Activated T-helper 17 cell treated with anti-CD3 and anti-CD28 coated beads, Interleukin-2, amount 50 U/mL, for 72 hours (primary cell): ENCODE measurements at places on chromosomes 1 and 21.

DNA sequence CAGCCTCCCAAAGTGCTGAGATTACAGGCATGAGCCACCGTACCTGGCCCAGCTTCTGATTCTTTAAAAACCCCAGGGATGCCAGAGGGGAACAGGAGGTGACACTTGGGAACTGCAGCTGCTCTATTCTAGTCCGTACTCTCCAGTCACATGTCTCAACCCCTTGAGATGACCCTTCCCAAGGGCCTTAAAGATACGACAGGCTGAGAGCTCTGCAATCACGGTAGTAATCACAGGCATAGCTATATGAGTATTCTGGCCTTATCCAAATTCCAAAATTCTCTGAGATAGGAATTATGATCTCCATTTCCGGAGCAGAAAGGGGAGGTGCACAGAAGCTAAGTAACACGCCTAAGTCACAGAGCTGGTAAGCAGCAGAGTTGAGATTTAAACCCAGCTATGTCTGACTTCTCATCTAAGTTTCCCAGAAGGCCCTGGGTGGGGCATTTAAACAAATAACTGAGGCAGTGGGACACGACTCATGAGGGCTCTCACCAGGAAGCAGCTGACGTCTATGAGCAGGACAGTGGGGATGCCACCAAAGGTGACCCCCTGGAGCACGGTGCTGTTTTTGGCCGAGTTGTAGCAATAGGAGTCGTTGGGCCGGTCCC lies 5.2 kb downstream of the TMEM63A start:
- no peak for ATAC-seq

- no peak for ATAC-seq
Measured at GRCh38 chr1:56301791-56302190, 277.6 kb downstream of the PLPP3 start.

- no peak for ATAC-seq
Measured at GRCh38 chr1:188240772-188241406, 1412.1 kb downstream of the PLA2G4A start.

GRCh38 chr1:82836973-82837680 lies 1036.4 kb downstream of the ADGRL2 start:
- ATAC-seq: no peak

- ATAC-seq: no peak
Measured at GRCh38 chr1:30411206-30411605, 312.2 kb downstream of the MATN1 start.

DNA sequence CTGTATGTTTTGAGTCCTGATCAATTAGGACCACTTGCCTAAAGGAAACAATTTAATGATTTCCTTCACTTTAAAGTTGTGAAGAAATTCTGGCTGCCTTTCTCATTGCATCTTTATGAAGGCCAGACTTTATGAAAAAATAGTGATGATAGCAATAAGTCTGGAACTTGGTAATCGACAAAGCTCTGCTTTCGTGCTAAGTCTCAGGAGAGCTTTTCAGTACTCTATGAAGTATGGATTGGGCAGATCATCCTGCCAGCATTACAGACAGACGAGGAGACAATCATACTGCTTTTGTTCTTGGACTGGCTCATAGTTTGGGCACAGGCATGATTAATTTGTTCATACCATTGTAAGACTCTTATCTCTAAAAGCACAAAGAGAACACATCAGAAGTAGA lies 45.5 kb upstream of the KCNJ15 start:
- no peak for ATAC-seq

- ATAC-seq: no peak
Measured at GRCh38 chr1:189681252-189681919, 796.3 kb downstream of the BRINP3 start.

DNA sequence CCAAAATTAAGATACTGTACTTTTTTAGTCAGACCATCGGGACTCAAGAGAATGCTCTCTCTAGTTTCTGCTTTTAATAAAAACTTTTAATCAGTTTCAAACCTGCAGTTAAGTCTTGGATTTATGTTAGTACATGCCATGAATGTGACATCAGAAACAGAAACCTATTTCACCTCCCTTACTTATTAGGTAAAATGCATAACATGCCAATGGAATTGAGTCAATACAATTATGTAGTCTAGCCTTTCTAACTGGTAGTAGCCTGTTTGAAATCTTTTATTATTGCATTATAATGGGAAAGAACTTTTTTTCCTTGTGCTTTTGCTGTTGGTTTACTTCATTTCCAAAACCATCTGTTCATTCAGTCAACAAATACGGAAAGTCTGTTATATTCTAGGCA lies 4.8 kb downstream of the PHACTR4 start:
- no peak for ATAC-seq

- no peak for ATAC-seq
Measured at GRCh38 chr21:42022906-42023305, 12.7 kb upstream of the ZBTB21 start.

DNA sequence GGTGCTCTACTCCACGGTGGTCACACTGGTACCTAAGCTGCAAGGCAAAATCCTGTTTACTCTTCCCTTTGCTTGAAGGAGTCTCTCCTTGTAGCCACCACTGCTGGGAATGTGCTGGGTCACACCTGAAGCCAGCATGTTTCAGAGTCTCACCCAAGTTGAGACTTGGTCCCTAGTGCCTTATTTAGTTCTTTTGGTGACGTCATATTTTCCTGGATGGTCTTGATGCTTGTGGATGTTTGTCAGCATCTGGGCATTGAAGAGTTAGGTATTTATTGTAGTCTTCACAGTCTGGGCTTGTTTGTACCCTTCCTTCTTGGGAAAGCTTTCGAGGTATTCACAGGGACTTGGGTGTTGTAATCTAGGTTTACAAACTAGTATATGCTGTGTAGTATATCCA lies 5.6 kb upstream of the MTARC2 start:
- ATAC-seq: no peak

DNA sequence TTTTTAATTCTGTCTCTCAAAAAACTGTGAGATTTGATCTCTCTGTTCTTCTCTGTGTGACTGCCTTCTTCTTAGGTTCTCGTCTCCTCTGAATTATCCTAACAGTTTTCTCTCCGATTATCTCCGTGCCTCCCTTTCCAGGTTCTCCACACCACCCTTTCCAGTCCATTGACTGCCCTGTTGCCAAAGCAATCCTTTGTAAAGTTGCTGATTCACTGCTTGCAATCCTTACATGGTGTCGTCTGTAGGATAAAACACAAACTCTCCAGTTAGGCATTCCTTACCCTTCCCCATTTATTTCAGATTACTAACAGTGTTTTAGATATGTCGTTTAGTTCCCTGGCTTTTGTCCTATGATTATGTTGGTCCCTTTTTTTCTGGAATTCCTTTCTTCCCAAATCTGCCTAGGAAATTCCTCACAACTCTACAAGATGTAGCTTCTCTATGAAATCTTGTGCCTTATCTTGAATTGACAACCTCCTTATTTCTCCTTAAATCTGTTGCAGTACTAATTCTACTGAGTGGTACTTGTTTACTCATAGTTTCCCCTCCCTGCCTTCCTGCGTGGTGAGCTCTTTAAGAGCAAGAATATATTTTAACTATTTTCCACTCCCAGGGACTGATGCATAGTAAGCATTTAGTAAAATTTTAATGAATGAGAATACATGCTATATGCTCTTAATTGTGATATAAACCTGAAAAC lies 22.3 kb downstream of the RCOR3 start:
- peak; percentile 45 for ATAC-seq

- no peak for ATAC-seq
Measured at GRCh38 chr1:232715154-232715553, 85.2 kb upstream of the SIPA1L2 start.

GRCh38 chr1:26531651-26532131 lies 2.1 kb downstream of the RPS6KA1 start:
- ATAC-seq: no peak

- ATAC-seq: no peak
Measured at GRCh38 chr1:80882553-80882952, 918.2 kb upstream of the ADGRL2 start.

DNA sequence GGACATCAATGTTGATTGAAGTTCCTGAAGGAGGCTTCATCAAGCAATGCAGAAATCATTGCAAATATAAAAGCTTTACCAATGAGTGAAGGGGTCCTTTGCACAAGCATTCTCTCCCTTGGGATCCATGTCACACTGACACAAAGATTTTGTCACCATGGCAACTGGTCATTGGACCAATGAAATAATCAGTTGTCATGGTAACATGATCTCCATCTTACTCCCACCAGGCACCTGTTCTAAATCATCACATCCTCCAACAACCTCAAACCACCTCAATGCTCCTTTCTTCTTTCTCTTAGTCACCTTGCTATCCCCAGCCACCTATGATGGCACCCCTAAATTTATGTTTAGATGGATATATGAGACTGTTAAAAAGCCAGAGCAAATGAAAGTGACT lies 13.5 kb upstream of the FOXJ3 start:
- no peak for ATAC-seq

DNA sequence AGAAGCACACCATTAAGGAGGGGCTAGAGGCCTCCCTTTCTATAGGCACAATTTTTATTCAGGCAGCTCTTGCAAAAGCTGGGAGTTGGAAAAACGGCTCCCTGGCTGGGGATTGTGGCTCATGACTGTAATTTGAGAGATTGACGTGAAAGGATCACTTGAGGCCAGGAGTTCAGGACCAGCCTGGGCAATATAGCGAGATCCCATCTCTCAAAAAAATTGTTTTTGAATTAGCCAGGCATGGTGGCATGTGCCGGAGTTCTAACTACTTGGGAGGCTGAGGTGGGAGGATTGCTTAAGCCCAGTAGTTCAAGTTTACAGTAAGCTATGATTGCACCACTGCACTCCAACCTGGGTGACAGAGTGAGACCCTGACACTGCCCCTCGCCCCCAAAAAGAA lies 23.9 kb upstream of the NRDC start:
- ATAC-seq: no peak

- ATAC-seq: no peak
Measured at GRCh38 chr1:157119008-157119407, 19.2 kb downstream of the ETV3 start.

DNA sequence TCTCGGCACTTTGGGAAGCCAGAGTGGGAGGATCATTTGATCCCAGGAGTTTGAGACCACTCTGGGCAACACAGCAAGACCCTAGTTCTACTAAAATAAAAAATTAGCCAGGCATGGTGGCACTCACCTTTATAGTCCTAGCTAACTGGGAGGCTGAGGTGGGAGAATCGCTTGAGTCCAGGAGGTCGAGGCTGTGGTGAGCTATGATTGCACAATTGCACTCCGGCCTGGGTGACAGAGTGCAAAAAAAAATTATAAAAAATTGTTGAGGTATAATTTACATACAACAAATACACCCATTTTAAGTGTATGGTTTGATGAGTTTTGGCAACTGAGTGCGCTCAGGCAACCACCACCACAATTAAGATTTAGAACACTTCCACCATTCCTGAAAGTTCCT lies 108.5 kb upstream of the GADD45A start:
- ATAC-seq: no peak

- no peak for ATAC-seq
Measured at GRCh38 chr1:177891809-177892208, 78.0 kb downstream of the SEC16B start.
